ENCODE measurements at places on chromosomes 6 and 20.

GRCh38 chr20:32541323-32542258, 43.5 kb downstream of the NOL4L start:
- DNase-seq, result no peak

DNA sequence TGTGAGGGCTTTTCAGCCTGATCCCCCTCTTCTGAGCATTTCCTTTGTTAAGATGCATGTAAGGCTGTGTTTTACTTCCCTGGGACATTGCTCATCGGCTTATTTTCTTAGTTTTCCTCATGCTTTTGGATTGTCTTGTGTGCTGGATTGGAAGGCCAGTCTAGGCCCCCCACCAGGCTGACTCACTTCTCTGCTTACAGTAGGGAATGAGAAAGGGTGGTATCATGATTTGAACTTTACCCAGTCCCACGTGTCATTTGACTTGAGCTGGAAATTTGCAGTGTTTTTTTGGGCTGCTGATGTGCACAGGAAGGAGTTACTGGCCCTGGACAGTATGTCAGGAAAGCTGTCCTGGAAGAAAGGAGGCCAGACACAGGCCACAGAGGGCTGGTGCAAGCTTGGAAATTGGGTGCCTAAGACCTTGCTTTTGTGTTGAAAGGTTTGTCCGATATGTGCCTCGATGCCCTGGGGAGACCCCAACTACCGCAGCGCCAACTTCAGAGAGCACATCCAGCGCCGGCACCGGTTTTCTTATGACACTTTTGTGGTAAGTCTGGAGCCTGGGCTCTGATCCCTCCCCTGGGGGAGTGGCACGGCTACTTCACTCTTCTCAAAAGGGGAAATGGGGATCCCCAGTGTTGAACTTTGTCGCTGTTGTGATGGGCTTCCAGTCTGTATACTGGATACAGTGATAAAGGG, 12.8 kb downstream of the RNF114 start:
- DNase-seq, result no peak

DNA sequence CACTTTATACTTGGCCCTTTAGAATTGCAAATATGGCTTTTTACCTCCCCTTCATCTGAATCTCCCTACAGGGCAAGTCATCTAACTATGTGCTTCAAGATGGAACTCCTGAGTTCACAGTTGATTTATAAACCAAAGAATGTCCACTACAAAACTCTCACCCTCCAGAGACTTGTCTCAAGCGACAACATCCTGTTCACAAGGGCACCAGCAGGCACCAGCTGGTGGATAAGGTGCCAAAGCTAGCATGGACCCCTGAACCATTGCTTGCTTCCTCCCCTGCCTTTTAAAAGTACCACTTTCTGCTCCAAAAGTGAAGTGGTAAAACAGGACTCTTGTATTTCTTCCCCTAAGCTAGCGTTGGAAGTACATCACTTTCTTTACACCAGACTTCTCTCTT, 154.5 kb downstream of the LPA start:
- no peak for DNase-seq

DNA sequence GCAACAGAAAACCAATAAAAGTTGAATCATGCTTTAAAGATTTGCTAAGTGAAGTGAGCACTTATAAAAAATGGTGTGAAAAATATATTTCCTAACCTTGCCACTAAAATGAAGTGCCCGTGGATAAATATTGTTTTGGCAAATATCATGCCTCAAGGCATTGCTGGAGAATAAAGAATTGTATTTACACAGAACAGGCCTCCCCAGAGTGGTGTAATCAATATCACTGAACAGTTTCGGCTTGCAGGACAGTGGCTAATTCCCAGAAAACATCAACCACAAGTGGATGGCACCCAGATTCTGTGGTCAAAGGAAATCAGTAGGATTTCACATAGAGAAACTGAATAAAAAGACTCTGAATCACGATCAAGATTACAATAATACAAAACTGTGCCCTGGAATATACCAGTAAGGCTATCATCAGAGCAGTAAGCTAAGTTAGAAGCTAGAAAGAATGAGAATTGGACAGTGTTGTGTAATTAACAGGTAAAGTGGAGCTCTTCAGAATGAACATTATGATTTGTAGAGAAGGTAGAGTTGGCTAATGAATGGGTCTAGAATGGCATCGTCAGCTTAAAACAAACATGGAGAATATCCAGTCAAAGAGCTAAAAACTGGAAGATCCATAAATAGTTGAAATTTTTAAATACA, 1026.9 kb upstream of the ADGRB3 start:
- no peak for DNase-seq

GRCh38 chr6:96777113-96777512, 60.2 kb downstream of the GPR63 start:
- DNase-seq, result no peak

GRCh38 chr6:15556711-15557110, 106.1 kb downstream of the DTNBP1 start:
- DNase-seq, result no peak

GRCh38 chr20:51027035-51027795, 4.3 kb upstream of the KCNG1 start:
- DNase-seq, result no peak

DNA sequence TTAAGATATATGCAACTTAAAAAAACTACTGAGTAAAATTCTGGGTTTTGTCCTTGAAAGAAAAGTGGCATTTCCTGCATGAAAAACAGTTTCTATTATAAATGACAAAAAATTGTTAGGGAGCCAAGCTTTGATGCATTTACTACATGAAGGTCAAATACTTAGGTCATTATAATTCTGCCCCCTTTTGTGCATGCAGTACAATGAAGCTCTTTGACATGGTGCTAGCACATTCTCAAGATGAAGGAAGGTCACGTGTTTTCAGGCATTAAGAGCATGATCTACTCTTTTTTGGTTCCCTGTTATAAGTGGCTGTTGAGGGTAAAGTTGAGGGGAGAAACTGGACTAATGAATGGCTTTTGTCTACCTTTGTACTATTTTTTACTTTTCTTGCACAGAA, 72.7 kb downstream of the FOXO3 start:
- DNase-seq, result no peak

DNA sequence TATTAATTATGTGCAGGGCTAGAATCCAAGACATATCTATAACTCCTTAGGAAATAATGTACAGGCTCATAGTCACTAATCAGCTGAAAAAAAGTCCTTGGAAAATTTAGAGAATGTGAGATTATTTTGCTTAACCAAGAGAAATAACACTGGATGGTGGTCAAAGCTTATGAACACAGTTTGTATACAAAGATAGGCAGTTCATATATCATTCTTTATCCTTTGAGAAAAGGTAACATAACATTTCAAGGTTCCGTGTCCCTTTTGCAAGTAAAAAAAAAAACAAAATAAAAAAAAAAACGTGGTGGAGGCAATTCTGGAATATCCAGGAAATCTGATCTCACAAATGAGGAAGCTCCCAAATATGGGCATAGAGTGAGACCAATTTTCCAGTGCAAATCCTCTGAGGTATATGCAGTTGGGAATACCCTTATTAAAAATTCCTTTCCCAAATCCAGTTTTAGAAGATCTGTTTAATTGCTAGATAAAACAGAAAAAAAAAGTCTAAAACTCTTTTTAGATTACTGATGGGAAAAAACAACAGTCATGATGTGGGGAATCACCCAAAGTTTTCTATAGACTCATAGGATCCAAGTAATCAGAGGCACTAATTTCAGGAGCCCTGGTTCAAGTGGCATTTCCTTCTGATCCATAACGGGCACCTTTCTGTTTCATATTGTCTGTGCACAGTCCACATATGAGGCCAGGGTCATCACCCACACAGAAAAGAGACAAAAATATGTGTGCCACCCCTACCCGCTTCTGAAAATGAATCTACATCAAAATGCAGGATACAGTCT, 17.7 kb upstream of the TNFAIP3 start:
- DNase-seq, result no peak

GRCh38 chr20:38143238-38143645, 21.8 kb downstream of the TGM2 start:
- DNase-seq, result no peak

DNA sequence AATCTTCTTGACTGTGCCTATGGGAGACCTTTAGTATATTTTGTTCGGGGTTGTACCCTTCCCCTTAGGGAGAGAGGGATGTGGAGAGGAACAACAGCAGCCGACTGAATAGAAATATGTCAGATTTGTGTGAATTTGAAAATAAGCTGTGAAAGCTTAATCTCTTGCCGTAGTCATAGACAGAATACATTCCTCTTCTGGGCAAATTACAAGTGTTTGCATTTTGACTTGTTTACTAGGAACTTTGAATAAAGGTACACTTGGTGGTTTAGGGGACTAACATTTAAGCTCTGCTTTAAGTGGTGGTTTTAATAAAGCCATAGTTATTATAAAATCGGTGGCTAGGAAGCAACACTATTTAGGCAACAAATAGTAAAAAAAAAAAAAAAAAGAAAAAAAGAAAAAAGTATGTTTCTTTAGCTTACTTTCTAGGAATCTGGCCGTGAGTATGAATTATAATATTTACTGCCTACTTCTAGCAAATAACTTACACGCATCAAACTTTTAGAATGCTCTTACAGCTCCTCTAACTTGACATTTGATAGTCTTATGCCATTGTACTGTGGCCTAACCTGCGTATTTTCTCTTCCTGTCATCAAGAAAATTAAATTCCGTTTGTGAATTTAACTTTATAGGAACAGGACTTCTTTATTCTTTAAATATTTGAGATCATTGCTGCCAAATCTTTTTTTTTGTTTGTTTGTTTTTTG, 65.1 kb downstream of the ZBTB2 start:
- no peak for DNase-seq

- DNase-seq, result no peak
These were observed 618.9 kb upstream of the GJE1 start for GRCh38 chr6:141513830-141514229.

DNA sequence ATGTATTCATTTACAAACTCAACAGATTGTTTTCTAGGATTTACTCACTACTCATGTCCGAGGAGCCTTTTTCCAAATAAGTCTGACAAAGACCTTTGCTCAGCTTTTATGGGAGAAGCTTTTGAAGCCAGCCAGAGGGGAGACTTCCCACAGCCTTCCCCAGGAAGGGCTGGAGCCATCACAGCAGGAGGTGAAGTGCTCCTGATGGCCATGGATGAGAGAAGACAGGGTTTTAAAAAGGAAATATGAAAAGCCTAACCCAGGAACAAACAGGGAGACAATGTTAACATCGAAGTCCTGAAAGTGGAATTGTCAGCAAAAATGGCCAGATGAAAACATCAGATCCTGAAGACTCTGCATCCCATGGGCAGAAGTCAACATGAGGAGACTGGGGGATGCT, 11.6 kb upstream of the TAGAP start:
- no peak for DNase-seq

DNA sequence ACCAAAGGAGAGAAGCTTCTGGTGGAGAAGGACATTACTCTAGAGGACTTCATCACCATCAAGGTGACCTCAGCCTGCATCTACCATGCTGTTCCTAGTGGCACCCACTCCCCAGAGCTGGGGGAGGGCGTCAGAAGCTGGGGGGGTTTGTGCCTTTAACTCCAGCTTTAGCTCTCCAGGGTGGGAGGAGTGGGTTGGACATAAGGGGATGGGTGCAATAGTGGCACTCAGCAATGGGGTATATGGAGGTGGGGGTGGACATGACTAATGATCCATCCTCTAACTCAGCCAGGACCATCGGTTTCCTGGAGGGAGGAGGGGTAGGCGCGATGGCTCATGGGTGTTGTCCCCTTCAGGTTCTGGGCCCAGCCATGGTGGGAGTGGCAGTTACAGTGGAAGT, 40.1 kb downstream of the SNRPB start:
- DNase-seq, result no peak

DNA sequence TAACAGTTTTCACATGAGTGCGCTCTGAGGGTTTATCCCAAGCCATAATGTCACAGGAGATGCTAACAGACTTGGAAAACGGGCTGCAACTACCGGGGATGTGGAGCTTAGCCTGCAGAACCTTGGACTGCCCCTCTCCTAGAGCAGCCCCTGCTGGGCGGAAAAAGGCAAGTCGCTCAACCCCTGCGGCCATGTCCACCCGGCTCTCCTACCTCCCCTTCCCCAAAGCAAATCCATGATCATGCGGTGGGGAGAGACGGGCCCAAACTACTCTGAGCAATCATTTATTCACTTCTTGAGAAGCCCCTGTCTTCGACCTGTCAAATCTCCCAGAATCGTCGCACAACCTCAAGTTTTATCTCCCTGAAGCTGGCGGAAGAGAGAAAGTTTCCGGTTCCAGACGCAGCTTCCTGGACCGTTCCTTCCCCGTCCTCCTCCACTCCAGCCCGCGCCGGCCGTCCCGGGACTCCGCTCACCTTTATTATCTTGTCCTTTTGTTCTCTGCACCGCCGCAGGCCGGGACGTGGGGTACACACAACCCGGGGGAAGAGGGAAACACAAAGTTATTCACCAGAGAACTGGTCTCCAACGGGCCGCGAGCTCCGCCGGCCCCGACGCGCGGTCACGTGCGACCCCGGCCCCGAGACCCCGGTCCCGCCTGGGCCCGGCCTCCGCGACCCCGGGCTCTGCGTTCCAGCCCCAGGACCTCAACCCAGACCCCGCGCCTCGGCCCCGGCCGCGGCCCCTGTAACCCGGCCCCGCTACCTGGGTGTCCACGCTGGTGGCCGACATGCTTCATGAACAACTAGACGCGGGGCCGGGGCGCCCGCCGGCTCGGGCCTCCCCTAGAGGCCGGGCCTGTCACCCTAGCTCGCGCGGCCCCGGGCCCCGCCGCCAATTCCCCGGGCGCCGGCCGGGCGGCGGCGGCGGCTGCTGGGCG, 560 bp downstream of the YTHDF1 start:
- DNase-seq, result peak; percentile 72
